ENCODE measurements at places on chromosomes 1 and 21.

DNA sequence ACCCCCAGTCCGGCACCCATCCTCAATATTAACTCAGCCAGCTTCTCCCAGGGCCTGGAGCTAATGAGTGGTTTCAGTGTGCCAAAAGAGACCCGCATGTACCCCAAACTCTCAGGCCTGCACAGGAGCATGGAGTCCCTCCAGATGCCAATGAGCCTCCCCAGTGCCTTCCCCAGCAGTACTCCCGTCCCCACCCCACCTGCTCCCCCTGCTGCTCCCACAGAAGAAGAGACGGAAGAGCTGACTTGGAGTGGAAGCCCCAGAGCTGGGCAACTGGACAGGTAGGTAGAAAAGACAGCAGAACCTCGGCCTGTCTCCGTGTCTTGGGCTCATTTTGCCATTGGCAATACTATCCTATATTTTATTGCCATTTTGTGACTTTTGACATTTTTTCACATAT is 45.4 kb upstream of the IPO9 start:
- DNase-seq, result no peak

DNA sequence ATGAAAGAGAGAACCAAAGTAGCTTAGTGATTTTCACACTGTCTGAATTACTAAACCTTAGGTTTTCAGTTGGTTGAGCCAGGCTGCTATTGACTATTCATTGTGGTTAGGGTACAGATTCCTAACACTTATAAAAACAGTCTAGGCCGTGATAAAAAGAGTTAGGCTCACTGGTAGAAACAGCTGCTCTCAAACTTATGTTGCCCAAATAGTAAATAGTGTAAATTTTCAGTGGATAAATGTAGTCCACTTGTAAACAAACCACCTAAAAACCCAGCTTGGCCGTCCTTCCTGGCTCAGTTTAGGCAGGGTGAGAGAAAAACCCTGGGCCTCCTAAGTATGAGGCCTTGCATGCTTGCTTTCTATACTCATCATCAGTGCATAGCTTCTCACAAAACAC is 34.9 kb downstream of the ARID1A start:
- no peak for DNase-seq

- no peak for DNase-seq
These were observed 4.7 kb downstream of the MINDY1 start for GRCh38 chr1:151002051-151002450.

DNA sequence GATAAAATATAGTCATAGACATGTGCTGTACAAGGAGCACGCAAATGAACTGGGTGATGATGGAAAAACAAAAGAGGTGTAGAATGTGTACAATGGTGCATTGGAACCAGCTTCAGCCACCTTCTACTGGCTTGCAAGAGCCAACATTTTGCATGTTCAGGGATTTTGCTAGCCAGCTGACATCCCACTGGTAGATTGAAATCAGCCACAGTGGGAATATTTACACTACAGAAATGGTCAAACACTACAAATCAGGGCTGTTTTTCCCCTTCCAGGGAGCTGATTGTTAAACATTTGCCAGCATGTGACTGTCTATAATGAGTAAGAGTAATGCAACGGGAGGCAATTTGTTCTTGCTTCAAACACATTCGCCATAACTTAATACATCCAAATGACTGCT is 23.2 kb downstream of the PMVK start:
- DNase-seq, result no peak

DNA sequence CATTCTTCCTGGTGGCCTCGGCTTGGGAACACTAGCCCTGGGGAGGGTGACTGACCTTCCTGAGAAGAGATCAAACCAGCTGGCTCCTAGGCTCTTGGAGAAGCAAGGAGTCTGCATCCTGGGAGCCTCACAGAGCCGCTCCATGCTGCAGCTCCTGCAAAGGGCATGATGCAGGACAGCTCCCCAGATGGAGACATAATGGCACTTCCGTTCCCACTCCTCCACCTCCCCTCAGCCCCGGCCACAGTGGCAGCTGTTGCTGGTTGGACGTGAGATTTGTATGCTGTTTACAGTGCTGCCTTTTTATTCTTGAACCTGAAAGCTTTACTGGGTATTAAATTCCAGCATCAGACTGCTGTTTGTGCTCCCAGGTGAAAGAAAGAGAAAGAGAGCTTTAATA is 83.7 kb upstream of the CTTNBP2NL start:
- DNase-seq, result no peak

GRCh38 chr1:1669468-1670440 is 10.9 kb upstream of the CDK11B start:
- DNase-seq, result no peak

DNA sequence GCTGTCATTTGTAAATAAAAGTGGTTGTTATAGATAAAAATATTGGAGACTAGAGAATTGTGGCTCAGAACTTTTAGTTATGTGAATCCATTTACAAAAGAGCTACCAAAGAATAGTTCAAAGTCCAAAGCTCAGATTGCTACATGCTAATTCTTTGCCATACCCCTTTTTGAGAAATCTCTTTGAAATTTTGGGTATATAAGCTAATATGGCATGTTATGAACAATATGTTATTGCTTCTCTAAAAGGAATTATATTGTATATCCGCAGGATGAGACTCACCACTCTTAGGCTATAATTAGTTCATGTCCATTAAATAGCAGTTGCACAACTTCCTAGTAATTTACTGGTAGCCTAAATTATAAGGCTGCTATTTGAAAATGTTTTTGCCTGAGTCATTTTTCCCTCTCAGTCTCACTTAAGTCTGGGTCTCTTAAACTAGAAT is 178.0 kb downstream of the ZNF281 start:
- DNase-seq, result no peak

DNA sequence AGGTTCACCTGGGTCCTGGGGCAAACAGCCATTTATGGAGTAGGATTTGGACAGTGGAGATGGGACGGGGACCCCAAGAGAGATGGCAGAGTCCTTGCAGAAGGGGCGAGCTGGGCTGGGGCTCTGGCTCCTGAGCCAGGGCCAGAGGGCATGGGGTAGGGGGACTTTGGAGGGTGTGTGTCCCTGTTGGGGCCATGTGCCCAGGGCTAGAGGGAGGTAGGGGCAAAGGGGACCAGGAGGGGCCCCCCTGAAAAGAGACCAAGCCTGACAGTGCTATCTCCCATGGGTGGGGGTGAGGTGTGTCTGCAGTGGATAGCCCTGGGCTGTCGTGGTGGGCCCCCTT is 92.3 kb downstream of the TRIM11 start:
- DNase-seq, result no peak

DNA sequence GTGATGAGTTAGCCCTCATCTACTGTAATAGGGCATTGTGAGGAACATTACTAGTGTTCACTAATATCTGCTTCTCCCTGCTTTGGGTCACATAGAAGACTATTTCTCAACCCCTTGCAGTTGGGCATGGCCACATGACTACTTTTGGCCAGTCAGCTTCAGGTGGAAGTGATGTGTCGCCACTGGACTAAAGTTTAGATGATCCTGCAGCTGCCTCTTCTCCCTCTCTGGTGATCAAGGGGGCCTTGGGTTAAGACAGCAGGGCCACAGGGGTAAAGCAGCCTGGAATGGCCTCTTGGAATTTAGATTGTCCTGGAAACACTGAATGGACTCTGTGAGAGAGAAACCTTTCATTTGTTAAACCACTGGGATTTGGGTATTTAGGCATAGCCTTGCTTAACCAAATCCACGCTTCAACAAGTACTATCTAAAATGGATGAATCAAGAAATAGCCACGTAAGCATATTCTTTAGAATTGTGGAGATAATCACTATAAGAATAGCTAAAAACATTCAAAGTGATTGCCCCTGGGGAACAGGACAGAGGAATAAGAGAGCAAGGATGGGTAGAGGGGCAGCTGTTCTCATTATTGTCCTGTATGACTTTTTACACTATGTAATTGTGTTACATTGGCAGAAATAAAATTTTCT is 41.2 kb downstream of the OPRD1 start:
- DNase-seq, result no peak

DNA sequence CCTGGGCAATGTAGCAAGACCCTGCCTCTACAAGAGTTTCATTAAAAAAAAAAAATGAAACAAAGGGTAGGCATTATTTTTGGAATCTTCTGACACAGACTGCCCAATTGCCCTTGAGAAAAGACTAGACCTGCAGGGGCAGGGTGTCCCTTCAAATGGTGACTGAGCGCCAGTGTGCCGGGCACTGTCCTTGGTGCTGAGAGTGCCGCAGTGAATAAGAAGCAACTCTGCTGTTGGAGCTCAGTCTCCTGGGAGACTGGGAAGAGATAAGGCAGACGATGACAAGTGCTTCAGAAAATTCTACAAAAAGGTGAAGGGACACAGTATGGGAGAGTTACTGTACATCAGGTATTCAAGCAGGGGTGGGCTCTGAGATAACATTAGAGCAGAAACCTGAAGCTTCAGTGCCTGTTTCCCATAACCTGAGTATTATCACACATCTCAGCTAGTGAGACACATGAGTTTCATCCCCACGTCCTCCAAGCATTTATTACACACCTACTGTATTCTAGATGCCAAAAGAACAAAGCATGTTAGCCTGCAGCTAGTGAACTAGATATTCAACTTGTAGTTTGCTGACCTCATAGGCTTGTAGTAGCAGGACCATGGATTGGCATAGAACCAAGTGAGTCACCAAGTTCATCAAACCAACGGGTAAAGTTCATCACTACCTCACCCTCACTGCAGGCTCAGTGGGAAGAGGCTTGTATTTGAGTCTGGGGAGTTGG is 18.4 kb upstream of the RPL11 start:
- peak; percentile 59 for DNase-seq

GRCh38 chr1:214338212-214338611 is 57.3 kb downstream of the SMYD2 start:
- DNase-seq, result no peak

DNA sequence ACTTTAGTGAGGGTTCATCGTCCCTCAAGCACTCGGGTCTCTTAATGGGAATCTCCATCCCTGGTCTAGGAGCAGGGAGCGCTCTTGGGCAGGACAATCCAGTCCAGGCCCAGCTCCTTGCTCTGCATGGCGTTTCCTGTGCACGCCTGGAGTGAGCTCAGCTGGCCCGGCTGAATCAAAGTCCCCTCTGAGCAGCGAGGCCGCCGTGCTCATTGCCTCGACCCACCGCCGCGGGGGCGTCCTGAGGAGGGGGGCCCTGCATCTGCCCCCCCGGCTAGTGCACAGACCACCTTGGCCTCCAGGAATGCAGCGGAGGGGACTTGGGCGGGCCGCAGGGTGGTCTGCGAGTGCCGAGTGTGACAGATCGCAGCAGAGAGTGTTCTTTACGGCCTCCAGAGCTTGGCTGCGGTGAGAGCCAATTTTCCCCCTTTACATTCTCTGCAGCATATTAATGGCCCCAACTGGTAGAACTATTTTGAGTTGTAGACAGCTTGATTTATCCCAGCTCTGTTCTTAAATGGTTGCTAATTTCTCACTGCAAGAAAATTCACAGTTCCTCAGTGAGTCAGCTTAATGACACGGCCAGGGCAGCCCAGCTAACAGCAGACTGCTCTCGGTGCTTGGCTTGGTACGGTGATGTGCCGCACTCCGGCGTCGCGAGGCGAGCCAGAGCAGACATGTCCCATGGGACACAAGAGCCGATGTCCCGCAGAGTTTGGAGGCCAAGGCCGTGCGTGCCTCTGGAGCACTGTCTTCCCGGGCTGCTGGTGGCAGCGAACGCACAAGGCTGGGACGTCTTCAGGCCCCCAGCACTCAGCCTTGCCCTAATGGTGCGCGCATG is 39.8 kb downstream of the SNAP47 start:
- DNase-seq, result no peak

- DNase-seq, result no peak
These were observed 23.8 kb upstream of the PAXBP1 start for GRCh38 chr21:32795376-32795775.

GRCh38 chr1:6260961-6261614 is at the start of gene GPR153:
GPR153 (minus strand) TSS chr1:6261098; CDS start chr1:6254905, 6,193 bp downstream.
- no peak for DNase-seq

- DNase-seq, result no peak
These were observed 86.6 kb downstream of the OMA1 start for GRCh38 chr1:58459911-58460310.

DNA sequence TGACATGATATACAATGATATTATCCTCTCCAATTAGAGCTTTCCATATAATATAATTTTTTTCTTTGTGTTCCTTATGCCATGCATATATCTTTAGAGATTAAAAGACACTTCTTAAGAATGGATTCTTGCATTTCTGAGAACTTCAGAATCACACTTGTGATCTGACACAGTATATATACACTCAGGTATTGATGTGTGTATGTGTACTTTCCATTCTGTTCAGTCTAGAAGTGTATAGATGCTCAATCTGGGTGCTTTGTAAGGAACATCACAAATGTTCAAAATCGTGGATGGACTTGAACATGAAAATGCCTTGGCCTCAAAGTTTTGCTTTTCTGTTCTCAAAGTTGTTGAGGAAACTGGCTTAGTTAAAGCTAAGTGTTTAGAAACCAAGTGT is 102.7 kb downstream of the FGGY start:
- no peak for DNase-seq

DNA sequence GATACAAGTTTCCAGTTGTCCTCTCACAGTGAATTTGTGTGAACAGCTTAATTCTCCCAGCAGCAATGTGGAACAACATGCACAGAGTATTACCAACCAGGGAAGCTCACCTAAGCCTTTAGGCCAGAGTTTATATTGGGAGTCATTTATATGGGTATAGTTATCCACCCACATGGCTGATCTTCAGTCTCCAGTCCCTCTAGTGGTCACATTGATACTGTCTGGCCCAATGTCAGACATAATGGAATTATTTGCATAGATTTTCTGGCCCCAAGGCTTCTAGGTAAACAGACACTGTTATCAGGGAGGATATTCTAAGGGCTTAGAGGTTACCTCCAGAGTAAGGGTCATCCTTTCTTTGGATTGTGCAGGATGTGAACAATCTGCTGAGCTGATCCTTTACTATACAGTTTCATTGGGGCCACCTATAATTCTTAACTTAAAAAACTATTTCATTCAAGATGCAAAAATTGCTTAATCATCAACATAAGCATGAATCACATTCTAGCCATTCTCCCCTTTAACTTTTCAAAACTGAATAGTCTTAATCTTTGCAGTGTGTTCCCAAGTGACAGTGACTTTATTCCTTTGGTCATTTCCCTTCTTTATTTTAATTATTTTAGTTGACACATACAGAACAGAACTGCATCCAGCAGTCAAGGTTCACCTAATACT is 210.9 kb downstream of the LTN1 start:
- no peak for DNase-seq

GRCh38 chr1:20227704-20228103 is 41.4 kb upstream of the PLA2G2C start:
- no peak for DNase-seq
